ENCODE measurements at places on chromosomes 5 and 9. TPM values are rescaled to one million over a fixed set of nuclear protein-coding genes. Genes with fewer than 3 reads are reported as not detected.

- DNase-seq: no peak
Observed at GRCh38 chr5:29150840-29151239, 2042.6 kb upstream of the CDH6 start.

- DNase-seq: no peak
Observed at GRCh38 chr5:14199902-14200301, 56.8 kb downstream of the TRIO start.

- DNase-seq: no peak
Observed at GRCh38 chr5:167050568-167051401, 1240.7 kb upstream of the WWC1 start.

DNA sequence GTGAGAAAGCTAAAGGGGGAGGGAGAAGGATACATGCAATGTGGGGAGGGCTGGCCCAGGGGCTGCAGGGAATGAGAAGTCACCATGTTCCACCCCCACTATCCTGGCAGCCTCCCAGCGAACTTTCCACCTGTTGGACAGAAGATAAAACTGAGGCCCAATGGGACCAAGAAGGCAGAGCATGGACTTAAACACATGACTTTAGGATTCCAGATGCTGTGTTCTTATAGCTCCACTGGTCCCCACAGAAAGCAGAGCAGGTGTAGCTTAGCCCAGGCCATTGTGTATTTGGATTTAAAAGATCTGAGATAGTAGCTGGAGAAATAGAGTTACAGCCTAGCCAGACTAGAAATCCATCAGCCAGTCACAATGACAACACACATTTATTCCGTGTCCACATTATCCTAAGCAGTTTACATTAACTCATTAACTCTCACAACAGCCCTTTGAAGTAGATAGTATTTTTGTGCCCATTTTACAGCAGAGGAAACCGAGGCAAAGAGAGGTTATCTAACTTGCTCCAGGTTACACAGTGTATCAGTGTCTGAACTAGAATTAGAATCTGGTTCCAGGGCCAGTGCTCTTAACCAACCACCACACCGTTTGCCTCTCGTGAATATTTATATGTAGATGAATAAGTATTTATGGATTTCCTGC is 121.0 kb downstream of the RGS3 start:
- no peak for DNase-seq

GRCh38 chr9:92257327-92257726 is 36.2 kb downstream of the IARS1 start:
- no peak for DNase-seq

GRCh38 chr9:76808636-76809035 is 44.4 kb downstream of the PCA3 start:
- DNase-seq: no peak

DNA sequence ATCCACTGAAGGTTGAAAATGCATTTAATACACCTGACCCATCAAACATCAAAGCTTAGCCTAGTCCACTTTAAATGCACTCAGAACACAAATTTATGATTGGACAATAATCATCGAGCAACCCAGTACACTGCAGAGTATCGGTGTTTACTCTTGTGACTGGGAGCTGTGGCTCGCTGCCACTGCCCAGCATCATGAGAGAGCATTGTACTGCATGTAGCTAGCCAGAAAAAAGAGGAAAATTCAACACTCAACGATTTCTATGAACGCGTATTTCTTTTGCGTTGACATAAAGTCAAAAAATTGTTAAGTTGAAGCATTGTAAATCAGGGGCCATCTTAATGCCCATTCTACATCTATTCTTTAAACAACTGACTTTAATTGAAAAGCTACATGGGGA is 95.1 kb upstream of the CD180 start:
- DNase-seq: no peak

- no peak for DNase-seq
Observed at GRCh38 chr9:83800236-83801033, 17.1 kb downstream of the GKAP1 start.

DNA sequence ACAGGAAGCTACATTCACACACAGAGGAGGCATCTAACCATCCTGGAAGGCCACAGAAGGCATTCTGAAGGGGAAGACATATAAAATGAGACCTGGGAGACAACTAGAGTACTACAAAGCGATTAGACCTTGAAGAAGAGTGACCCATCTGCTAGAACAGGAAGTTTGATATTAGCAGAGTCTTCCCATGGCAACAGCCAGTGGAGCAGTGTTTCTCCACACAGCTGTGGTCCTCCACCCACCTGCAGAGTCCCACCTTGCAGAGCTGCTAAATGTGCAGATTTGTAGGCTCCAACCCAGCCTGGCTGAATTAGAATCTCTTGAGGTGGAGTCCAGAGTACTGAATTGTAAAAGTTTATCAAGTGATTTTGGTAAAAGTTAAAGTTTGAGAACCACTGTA is 267.0 kb downstream of the CETN3 start:
- no peak for DNase-seq

GRCh38 chr5:73673161-73673591 is 47.2 kb downstream of the ARHGEF28 start:
- peak; percentile 96 for DNase-seq

DNA sequence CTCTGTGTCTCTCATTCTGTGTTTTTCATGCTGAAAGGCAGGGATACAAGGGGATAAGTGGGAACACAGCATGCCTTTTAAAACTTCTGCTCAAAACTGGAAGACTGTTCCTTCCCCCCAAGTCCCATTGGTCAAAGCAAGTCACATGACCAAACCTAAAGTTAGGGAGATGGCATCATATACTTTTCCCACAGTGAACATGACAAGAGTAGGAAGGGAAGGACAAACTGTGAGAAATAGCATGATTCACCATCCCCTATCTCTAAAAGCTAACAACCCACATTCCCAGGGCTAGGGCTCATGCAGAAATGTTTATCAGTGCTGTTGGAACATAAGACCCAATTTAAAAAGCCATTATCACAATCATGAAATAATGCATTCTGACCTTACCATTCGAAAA is 24.2 kb upstream of the SHISAL2B start:
- DNase-seq: no peak

GRCh38 chr9:21385131-21385670 is at the start of gene IFNA2:
IFNA2 (minus strand) TSS chr9:21385398; CDS start chr9:21385329, 69 bp downstream.
- no peak for DNase-seq

GRCh38 chr5:93616538-93617174 is 33.6 kb downstream of the NR2F1 start:
- DNase-seq: no peak

DNA sequence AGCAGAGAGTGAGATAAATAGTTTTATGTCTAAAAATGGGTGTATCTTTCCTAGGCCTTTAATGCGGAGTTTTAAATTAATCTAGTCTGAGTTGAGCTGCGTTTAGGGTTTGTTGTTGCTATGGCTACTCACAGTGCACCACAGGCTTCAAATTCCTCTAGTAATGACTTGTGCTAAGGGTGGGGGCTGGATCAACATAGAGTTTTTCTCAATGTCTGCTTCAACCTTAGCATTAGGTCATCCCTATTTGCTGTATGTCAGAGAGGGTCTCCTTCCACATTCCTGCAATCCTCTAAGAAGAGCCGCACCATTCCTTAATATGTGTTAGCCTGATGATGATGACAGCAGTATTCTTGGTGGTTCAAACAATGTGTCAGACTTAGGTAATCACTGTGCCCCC is 465.6 kb upstream of the KIF2A start:
- DNase-seq: peak; percentile 57

DNA sequence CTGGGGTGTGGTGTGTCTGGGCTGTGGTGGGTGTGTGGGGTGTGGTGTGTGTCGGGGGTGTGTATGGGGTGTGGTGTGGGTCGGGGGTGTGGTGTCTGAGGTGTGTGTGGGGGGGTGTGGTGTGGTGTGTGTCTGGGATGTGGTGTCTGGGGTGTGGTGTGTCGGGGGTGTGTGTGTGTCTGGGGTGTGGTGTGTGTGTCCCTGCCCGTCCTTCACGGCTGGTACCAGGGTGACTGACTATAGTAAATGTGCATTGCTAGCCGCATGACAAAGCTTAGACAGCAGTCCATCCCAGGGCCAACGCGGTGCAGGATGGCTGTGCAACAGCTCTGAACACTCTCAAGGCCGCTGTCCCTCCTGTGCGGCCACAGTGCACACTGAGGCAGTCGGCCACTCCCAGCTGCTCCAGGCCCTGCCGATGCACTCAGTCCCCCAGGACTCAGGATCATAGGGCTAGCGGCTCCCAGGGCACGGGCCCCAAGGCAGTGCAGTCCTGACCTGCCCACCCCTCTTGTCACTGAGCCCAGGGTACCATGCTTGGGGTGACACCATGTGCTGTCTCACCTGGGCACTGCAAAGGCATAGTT is 54.0 kb downstream of the SECISBP2 start:
- no peak for DNase-seq

DNA sequence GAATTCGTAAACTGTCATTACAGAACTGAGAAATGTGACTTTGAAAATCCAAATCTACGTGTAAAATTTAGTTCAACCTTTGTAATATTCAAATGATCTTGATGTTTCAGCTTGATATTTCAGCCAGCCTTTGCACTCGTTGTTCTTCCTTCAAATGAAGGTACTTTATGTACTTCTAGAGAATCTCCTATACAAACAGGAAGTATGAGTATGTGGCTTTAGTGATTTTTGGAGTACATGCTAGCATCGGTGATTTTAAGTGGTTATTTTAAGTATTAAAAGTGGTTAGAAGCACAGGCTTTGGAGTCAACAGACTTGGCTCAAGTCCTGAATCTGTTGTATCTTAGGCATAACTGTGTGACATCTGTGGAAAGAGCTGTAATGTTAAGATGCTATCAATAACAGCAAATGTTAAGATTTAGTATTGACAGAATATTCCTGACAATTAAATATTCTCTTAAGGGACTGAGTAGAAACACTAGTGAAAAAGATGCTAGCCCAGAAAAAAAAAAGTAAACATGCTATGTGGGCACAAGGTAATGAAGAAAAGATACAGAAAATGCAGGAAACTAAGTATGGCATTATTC is 398.0 kb downstream of the ADGRV1 start:
- DNase-seq: no peak

DNA sequence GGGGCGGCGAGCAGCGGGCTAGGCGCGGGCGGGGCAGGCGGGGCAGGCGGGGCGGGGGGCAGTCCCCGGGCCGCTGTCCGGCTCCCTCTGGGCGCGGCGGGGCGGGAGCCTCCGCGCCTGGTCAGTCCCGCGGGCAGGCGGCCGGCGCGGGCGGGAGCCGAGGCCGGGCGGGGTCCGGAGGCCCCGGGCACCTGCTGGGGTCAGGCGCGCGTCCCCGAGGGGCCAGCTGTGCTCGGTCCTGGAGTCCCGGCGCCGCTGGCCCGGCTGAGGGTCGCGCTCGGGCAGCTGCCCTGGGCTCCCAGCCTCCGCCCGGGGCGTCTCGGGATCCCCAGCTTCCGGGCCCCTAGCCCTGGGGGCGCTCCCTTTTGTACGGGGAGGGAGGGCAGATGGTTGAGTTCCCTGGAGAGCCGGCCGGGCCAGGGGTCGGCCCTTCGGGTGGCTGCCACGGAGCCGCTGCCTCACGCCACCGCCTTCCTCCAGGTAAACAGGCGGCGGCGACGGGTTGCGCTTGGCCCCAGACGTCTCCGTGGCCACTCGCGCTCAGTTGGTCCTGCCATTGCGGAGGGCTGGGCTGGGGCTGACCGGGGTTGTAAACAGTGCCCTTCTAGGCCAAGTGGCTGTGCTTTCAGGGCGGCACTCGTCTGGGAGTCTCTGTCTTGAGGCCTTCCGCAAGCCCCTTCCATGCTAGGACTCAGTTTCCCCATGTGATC is 473 bp downstream of the ZBTB34 start:
- DNase-seq: no peak

DNA sequence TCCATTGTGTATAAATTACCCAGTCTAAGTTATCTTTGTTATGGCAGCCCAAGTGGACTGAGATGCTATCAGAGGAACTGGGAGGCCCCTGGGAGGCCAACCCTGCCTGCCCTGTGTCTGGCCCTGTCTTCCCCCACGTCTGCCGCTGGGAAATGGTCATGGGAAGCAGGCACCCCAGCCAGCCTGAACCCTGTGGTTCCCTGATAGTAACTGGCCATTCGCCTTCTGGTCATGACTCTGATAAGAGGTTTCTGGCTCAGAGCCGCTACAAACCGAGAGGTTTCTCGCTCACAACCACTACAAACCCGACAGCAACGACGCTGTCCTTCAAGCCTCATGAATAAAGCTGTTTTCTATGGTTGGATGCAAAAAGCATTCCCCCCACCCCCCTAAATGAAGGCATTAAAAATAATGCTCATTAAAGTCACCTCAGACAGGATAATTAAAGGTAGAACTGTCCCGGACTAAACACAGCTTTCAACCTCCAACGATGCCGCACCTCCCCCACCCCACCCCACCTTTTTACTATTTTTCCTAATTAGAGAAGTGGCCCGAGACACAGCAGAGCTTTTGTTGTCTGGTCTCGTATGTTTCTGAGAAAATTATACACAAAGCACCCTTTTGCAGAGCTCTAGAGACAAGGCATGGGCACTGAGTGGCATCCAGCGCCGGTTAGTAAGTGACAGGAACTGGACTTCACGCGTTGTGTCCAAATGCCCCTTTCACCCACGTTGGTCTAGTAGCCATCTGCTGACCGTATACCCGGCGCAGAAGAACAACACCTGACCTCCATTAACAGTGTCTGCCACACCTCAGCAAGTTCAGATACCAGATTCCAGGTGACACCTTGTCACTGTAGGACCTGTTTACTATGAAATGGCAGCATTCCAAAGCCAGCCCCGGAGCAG is 140.8 kb downstream of the COL23A1 start:
- no peak for DNase-seq

- no peak for DNase-seq
Observed at GRCh38 chr5:135446206-135446605, 942 bp downstream of the DCANP1 start.

GRCh38 chr5:148401604-148402003 is 17.8 kb downstream of the FBXO38 start:
- DNase-seq: peak; percentile 46

DNA sequence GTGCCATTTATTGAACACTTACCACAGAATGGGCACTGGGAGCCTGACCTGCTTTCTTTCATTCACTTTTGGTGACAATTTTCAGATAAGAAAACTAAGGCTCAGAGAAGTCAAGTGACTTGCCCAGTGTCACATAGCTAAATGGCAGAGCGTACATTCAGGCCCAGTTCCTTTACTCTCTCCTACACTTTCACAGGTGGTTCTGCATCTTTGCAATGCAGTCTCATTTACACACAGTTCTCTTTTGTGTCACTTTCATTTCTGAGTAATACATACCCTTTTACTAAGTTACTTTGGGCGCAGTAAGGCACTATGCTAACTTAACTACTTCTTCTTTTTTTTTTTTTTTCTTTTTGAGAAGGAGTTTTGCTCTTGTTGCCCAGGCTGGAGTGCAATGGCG is 8.3 kb downstream of the NFIL3 start:
- no peak for DNase-seq

PCA3 gene
- total RNA-seq: 0.05 TPM

OR1J2 gene
- total RNA-seq: not detected

WNK2 gene
- 0.17 TPM for total RNA-seq

ANKRD18A gene
- 3.8 TPM for total RNA-seq

PCDHA6 gene
- total RNA-seq: 1.0 TPM

SYK gene
- 11.8 TPM for total RNA-seq

CMBL gene
- 28.6 TPM for total RNA-seq

C5orf46 gene
- not detected for total RNA-seq
